ENCODE measurements at places on chromosomes 6 and 20.

DNA sequence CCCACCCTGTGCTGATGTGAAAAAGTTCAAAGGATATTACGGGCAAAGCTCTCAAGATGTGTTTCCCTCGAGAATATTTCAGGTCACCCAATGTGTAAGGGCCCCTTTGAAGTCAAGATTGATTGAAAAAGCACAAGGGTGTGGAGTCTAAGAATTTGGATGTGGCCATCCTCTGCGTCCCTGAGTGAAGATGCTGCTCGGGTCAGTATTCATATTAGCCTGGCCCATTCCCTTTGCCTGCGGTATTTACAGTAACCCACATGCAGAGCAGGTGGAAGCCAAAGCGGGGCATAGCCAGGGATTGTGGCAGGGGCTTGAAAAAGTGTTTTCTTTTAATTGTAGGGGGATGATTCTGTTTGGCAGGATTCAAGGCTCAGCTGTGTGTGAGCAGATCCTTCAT, 211.0 kb downstream of the TSHZ2 start:
- H3K4me3 ChIP-seq = no peak overlapping the region
- peaks cover 8% of the 10 kb centered on the region for H3K4me1 ChIP-seq
- no peak for DNase-seq
- no peak overlapping the region for H3K27ac ChIP-seq

GRCh38 chr6:166343150-166343487, 774 bp upstream of the SFT2D1 start:
- peak overlapping the region; percentile 78 for H3K4me3 ChIP-seq
- peaks cover 8% of the 10 kb centered on the region for H3K4me1 ChIP-seq
- H3K27me3 ChIP-seq = peaks cover 18% of the 10 kb centered on the region
- no peak for DNase-seq
- peak overlapping the region; percentile 35 for H3K27ac ChIP-seq

DNA sequence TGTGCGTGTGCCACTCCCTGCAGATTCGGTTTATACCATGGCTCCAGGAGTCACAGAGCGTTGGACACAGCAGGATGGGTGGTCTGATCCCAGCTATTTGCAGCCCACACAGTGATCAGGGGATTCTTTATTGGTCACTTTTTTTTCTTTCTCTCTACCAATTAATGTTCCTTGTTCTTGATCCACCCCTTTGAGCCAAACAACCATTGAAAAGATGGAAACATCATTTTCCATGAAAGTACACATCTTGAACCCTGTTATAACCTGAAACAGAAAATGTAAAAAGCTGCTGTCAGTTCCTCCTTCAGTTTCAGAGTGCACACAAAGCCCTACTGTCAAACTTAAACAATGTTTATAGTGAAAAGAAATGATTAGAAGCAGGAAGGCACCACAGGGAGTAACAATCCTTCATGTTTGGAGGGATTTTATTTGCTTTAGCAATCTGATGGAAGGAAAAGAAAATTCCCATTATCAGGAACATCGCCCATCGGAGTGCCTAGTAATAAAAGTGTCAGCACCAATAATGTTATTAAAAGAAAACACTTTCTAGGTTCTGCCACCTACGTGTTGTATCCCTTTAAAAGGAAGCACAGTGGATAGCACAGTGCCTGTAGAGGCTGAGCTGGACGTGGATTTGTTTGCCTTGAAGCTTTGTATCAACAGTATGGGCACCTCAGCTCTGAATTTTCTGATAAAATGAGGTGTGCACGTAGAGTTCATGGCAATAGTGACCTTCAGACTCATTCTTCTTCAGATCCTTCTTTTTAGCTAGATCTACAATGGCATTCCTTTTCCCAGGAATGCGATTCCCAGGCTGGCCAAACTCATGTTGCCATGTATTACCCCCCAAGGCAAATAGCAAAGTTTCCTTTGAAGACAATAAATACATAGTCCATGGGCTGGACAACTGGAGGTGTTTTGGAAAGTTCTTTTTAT, 16.1 kb upstream of the THBD start:
- H3K4me1 ChIP-seq = no peaks in the 10 kb centered on the region
- no peaks in the 10 kb centered on the region for H3K36me3 ChIP-seq

DNA sequence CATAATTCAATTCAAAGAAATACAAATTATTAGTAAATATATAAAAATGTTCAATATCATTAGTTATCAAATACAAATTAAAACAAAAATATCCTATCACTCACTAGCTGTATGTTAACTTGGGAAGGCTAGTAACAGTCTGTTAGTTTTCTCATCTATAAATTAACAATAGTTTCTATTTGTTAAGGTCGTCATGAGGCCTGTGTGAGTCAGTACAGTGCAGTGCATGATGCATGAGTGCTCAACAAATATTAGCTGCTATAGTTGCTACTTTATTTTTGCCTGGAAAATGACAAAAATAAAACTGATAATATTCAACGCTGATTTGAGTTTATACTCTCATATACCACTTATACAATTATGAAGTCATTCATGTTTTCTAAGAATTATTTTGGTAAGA, 401.6 kb upstream of the RUNX2 start:
- peaks cover 14% of the 10 kb centered on the region for H3K36me3 ChIP-seq
- H3K27ac ChIP-seq = no peak overlapping the region
- H3K4me1 ChIP-seq = peaks cover 51% of the 10 kb centered on the region

- H3K4me3 ChIP-seq = no peak overlapping the region
- DNase-seq = no peak
- no peak overlapping the region for H3K27ac ChIP-seq
- no peaks in the 10 kb centered on the region for H3K36me3 ChIP-seq
Measured at GRCh38 chr6:55886185-55886836, 10.9 kb upstream of the BMP5 start.

DNA sequence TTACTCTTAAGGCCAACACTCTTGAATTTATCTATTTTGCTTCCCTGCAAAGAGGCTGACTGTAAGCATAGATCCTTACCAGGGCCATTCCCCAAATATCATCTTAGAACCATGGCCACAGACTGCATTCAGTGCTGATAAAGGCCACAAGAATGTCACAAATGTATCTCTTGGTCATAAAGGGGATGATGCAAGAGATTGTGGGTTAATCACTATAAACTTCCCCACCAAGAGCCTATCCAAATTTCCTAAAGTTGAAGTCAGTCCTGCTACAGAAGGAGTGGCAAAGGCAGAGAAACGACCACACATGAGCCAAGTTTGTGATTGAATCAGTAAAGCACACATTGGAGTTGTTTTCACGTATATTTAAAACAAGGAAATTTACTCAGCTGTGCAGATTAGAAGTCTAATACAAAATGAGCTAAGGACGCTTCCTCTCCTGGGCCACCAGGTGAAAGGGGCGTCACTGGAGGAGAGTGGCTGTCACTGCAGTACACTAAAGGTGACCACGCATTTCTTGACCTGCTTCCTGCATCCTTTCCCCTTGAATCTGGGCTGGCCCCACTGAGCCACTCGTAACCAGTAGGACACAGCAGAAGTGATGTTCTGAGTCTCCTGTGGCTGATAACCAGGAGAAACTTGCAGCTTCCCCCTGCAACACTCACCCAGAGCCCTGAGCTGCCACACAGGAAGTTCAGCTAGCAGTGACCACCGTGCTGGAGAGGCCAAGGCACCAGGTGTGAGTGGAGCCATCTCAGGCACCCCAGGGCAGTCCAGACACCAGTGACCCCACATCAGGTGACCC, 181.9 kb downstream of the SYNDIG1 start:
- no peak for DNase-seq
- H3K36me3 ChIP-seq = no peaks in the 10 kb centered on the region
- peaks cover 3% of the 10 kb centered on the region for H3K27me3 ChIP-seq
- H3K4me1 ChIP-seq = no peaks in the 10 kb centered on the region

DNA sequence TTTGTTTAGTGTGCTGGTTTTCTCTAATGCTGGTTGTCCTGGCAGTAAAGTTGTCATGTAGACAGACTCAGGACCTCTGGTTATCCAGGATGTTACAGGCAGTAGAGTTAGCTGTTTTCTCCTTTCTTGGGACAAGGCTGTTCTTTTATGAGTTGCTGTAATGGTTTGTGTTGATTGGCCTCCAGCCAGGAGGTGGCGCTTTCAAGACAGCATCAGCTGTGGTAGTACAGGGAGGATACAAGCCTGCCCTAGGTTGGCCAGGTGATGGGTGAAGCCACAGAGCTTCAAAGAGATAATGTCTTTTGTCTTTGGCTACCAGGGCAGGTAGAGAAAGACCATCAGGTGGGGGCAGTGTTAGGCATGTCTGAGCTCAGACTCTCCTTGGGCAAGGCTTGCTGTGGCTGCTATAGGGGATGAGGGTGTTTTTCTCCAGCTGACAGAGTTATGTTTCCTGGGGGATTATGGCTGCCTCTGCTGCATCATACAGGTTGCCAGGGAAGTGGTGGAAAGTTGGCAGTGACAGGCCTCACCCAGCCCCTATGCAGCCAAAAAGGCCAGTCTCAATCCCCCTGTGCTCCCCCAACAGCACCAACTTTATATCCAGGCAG, 127.2 kb upstream of the TAB2 start:
- no peaks in the 10 kb centered on the region for H3K27me3 ChIP-seq
- peak; percentile 53 for DNase-seq
- H3K27ac ChIP-seq = peak overlapping the region; percentile 67
- peaks cover 58% of the 10 kb centered on the region for H3K36me3 ChIP-seq
- H3K4me3 ChIP-seq = no peak overlapping the region
- peaks cover 21% of the 10 kb centered on the region for H3K4me1 ChIP-seq

GRCh38 chr6:2028457-2029038, 216.9 kb downstream of the GMDS start:
- no peak for DNase-seq
- no peaks in the 10 kb centered on the region for H3K36me3 ChIP-seq
- H3K27ac ChIP-seq = no peak overlapping the region
- peaks cover 11% of the 10 kb centered on the region for H3K4me1 ChIP-seq
- H3K4me3 ChIP-seq = no peak overlapping the region

DNA sequence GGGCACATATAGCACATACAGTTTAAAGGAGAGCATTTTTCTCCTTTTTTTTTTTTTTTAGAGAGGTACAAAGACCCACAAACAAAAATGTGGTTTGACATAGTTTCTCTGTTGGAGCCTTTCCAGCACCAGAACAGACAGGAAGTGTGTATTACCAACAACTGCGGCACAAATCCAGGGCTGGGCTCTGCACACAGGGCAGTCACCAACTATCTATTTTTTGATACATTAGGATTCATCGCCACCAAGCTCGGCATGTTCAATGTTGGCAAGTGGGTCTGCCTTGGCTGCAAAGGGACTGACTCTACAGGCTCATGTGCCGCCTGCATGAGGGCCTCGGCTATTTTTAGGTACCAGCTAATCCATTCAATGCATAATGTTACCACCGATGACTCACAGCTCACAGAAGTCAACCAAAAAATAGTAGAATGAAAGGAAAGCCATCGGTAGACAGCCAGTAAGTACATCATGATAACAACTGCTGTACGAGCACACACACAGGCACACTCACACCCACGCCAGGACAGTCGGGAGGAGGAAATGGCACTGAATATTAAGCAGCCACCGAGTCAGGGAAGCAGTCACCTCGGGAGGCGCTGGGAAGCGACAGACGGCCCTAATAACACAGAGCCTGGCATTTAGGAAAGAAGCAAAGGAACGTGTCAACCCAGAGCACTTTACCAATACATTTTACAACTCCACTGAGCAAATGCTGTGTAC, 81.6 kb downstream of the GMPR start:
- peak overlapping the region; percentile 61 for H3K4me3 ChIP-seq
- no peaks in the 10 kb centered on the region for H3K27me3 ChIP-seq
- peaks cover 76% of the 10 kb centered on the region for H3K4me1 ChIP-seq
- peaks cover 20% of the 10 kb centered on the region for H3K36me3 ChIP-seq
- H3K27ac ChIP-seq = peak overlapping the region; percentile 94
- peak; percentile 79 for DNase-seq

DNA sequence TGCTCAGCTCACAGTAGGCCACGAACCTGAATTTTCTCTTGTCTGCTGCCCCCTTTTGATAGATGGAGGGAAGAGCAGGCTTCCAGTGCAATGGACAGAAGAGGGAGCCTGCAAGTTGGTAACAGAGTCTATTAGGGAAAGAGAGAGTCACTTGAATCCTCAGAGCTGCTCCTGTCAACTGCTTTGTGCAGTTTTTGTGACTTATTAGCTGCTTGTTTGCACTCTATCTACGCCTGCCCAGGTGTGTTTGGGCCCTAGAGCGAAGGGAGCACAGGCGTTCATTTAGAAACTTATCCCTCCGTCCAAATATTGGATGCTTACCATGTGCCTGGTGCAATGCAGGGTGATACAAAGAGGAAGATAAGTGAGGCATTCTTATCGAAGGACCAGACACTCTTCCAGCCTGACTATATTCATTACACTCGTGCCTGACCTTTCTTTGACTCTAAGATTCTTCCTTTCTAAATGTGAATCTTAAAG, 11.6 kb upstream of the SLC2A12 start:
- no peak overlapping the region for H3K27ac ChIP-seq
- DNase-seq = peak; percentile 72
- H3K27me3 ChIP-seq = peaks cover 9% of the 10 kb centered on the region
- no peaks in the 10 kb centered on the region for H3K36me3 ChIP-seq
- no peak overlapping the region for H3K4me3 ChIP-seq

DNA sequence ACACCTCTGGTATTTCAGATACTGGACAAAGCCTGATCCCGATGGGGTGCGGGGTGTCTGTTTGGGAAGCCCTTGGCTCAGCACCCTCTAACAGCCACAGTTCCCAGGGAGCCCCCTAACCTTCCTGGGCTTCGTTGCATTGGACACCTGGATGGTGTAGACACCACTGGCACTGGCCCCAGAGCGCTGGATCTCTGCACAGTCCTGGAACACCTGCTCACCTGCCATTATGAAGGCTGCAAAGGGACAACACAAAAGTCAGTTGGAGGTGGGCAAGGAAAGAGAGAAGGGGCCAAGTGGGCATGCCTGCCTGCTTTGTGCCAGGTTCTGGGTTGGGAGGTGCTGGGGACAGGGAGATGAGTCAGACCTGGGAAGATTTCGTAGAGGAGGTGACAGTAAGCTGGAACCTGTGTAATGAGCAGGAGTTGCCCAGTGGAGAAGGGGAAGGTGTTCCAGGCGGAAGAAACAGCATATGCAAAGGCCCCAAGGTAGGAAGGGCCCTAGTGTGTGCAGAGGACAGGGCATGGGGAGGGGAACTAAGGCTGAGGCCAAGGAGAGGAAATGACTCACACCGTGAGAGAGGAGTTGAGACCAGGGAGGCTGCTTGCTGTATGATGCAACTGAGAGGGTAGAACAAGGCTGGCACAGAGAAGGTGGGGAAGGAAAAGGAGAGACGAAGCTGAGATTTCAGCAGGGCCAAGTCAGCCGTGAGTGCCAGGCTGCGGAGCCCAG, 34.9 kb downstream of the ANGPT4 start:
- peaks cover 27% of the 10 kb centered on the region for H3K4me1 ChIP-seq
- peak overlapping the region; percentile 78 for H3K27ac ChIP-seq
- H3K27me3 ChIP-seq = peaks cover 9% of the 10 kb centered on the region
- peak; percentile 59 for DNase-seq

- H3K4me3 ChIP-seq = no peak overlapping the region
- no peaks in the 10 kb centered on the region for H3K36me3 ChIP-seq
- no peaks in the 10 kb centered on the region for H3K27me3 ChIP-seq
- no peaks in the 10 kb centered on the region for H3K4me1 ChIP-seq
- DNase-seq = no peak
Measured at GRCh38 chr6:163148451-163149278, 265.9 kb upstream of the QKI start.

DNA sequence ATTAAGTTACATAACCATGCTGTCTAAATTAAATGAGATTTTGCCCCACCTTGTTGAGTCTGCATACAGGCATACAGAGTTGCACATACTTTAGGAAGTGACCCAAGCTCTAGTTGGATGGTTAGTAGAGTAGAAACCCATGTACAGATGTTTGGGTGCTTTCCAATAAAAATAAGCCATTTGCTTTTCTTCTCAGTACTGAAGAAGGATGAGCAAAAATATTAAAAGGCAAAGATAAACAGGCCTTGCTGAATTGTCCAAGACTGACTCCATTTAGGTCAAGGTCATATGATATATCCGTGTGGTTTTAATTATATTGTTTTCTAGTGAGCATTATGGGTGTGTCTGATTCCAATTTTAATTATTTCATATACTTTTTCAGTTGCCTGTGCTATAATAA, 589.4 kb downstream of the RFPL4B start:
- no peak overlapping the region for H3K27ac ChIP-seq
- H3K4me3 ChIP-seq = no peak overlapping the region
- no peak for DNase-seq
- no peaks in the 10 kb centered on the region for H3K27me3 ChIP-seq
